ENCODE measurements at places on chromosomes 2 and 18.
A peak's percentile ranks its signal among the peaks of the same experiment; 100 is the strongest.

DNA sequence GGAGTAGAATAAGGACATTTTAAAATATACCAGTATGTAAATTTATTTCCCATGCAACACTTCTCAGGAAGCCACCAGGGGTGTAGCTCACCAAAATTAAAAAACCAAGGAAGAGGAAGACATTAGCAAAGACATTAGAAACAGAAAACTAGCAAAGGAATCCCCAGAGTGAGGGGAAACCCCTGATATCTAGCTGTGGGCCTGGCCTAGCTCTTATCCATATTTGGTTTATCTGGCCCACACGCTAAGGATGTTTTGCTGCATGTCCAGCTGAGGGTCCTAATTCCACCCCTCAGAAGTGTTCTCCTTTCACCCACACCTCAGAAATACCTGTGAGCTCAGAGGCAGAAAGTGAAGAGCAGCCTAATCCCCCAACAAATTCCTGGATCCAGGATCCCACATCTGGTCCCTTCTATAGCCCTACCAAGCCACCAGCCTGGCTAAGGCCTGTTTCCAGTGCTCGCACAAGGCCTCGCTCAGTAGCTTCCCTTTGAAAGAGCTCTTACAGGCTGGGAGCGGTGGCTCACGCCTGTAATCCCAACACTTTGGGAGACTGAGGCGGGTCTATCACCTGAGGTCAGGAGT, 17.4 kb downstream of the OSBPL1A start:
- no peak for DNase-seq

DNA sequence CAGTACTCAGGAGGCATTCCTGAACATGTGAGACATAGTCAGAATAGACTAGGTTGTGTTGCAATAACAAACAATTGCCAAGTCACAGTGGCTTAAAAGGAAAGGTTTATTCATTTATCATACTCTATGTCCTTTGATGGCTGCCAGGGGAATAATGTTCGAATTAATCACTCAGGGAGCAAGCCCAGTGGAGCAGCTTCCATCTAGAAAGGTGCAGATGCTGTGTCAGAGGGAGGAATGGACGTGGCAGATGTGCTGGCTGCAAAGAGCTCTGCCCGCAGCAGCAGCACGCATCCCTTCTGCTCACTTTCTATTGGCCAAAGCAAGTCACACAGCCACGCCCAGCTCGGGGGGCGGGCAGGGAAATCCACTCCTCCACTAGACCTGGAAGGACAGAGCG, 105.9 kb upstream of the AQP4 start:
- no peak for DNase-seq

GRCh38 chr2:109446278-109447131, 167.3 kb downstream of the SEPTIN10 start:
- no peak for DNase-seq

DNA sequence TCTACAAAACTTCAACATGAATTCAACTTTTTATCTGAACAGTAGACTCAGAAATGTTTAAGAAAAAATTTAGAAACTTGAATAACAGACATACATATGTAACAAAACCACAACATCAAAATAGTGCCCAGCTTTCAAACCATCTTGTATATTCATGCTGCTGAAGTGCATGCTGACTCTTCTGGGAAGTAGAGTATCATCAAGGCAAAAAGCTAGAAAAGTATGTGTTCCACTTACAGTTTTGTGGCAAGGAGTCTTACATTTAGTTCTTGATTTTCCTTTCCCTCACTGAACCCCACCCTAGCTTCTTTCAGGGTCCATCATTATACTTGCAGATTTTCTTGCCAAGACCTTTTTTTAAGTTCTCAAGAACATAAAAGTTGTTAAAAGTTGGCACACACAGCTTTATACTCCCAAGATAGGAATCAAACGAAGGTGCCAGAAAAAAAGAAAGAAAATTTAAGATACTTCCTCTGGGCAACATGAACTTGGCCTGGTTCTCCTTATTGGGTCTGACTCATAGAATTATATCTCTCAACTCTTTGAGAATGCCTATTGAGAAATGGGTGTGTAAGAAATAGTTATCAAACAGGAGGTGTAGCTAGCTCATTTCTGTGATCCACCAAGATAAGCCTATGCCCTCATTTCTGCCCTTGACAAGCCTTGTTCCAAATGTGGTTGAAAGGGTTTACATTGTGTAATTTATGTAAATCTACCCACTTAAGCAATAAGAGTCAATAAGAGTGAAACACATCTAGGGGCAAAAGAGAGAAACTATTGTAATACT, 667.6 kb upstream of the ACVR2A start:
- no peak for DNase-seq

GRCh38 chr2:229090225-229090624, 180.9 kb downstream of the PID1 start:
- DNase-seq = no peak

- DNase-seq = no peak
Observed at GRCh38 chr2:1993711-1994682, 249.7 kb upstream of the PXDN start.

- no peak for DNase-seq
Observed at GRCh38 chr2:42171396-42171980, 2.3 kb downstream of the EML4 start.

- DNase-seq = no peak
Observed at GRCh38 chr18:45686891-45687611, 36.9 kb upstream of the SLC14A1 start.

- no peak for DNase-seq
Observed at GRCh38 chr2:143231254-143231645, 102.0 kb downstream of the ARHGAP15 start.

GRCh38 chr18:8962192-8962779, 140.2 kb upstream of the NDUFV2 start:
- DNase-seq = no peak

GRCh38 chr2:178770518-178770917, 36.7 kb downstream of the TTN start:
- no peak for DNase-seq

DNA sequence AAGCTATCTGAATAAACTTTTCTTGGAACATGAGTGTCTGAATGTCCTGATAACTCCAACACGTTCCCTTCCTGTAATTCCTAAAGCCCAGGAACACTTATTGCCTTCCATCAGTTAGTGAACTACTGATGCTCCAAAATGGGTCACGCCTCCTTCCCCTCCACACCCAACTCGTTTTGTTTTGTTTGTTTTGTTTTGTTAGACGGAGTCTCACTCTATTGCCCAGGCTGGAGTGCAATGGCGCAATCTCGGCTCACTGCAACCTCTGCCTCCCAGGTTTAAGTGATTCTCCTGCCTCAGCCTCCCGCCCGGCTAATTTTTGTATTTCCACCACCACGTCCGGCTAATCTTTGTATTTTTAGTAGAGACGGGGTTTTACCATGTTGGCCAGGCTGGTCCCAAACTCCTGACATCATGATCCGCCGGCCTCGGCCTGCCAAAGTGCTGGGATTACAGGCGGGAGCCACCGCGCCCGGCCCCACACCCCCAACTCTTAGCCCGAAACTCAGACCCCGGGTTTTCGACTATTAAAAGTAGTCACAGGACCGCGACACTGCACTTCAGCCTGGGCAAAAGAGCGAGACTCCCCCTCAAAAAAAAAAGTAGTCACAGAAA, 774 bp downstream of the IER3IP1 start:
- no peak for DNase-seq

DNA sequence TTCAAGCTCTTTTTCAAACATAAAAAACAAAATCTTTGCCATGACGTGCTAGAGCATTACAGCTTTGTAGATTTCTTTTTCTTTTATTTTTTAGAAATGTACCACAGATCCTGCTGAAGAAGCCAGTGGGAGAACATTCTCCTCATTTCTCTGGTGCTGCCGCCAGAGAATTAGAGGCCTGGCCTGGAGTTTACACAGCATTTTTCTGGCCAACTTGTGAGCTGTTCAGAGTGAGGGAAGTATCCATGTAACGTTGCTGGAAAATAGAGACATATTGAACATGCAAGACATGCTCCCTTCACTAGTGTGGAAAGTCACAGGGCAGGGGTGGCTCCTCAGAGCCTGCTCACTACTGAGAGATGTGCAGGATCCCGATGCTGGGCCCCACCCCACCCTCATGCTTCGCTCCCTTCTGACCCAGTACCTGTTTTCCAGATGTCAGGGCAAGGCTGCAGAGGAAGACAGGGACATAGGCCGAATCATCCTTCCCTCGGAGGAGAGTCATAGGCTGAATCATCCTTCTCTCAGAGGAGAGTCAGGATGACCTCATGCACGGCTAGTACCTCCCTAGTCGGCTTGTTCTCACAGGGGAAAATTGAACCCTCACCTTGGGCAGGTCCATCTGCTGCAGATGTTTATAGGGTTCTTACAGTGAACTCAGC, 298.5 kb downstream of the INSIG2 start:
- DNase-seq = no peak

DNA sequence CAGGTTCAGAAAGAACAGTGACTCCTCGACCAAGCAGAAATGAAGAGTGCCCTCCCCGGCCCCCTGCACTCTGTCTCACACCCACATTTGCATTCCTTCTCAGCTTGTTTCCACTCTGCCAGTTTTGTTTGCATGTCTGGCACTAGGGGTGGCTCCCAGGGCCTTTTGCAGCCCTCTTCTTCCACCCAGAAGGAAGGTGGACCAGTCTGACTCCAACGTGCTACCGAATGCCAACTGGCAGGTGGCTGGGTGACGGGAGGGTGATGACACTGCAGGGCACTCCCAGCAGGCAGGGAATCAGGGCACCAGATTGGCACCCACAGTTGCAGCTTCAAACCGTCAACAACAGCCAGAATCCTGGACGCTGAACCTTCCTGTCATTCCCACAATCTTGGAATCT, 371.1 kb downstream of the TXNL1 start:
- no peak for DNase-seq

GRCh38 chr18:51157215-51157614, 40.3 kb downstream of the MEX3C start:
- DNase-seq = no peak

GRCh38 chr18:22186484-22186971, 17.1 kb downstream of the GATA6 start:
- no peak for DNase-seq

- no peak for DNase-seq
Observed at GRCh38 chr2:164560902-164561301, 60.4 kb downstream of the GRB14 start.

- no peak for DNase-seq
Observed at GRCh38 chr18:7678389-7678788, 111.3 kb downstream of the PTPRM start.

DNA sequence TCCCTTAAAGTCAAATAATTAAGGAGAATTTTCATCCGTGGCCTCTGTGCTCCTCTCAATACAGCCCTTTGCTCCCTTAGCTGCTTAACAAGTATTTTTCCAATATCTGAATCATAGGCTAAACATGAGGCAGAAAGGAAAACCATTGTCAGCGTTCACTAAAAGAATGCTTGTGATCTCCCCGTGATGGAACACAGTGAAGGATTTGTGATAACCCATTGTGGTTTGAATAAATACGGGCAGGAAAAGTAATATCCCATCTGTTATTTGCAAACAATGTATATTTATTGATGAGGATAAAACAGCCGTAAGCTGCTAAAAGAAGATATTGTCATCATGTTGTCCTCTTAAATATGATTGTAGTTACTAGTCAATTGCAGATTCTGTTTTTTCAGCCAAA, 258.1 kb downstream of the NAPG start:
- DNase-seq = no peak

- no peak for DNase-seq
Observed at GRCh38 chr2:149490296-149490695, 97.3 kb downstream of the MMADHC start.

DNA sequence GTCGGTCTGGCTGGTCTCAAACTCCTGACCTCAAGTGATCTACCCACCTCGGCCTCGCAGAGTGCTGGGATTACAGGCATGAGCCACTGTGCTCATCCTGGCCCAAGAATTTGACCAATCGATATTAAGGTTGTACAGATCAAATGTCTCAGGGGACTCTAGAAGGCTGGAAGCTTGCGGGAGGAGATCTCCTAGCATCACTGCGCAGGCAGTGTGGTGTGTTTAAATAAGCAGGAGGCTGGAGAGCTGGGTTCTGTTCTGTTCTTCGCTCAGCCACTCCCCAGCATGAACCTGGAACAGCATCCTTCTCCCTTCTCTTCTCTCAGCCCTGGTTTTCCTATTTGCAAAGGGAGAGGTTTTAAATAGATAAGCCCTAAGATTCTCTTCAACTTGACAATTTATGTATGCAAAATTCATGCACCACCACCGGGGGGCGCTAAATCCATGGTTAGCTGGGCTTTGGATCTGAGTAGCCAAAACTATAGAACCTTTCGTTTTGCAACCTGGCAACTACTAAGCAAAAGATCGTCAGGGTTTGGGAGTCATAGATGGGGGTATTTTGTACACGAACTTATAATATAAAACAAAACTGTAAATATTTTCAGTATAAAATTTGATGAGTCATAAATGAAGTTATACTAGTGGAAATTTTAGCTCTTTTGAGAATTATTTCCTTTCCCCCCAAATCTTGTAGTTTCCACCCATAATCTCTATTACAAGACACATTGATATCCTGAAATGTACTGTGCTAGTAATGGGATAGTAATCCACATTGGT, 60.6 kb downstream of the SLC16A14 start:
- DNase-seq = peak; percentile 78

- no peak for DNase-seq
Observed at GRCh38 chr2:120313695-120314615, 32.0 kb upstream of the INHBB start.

DNA sequence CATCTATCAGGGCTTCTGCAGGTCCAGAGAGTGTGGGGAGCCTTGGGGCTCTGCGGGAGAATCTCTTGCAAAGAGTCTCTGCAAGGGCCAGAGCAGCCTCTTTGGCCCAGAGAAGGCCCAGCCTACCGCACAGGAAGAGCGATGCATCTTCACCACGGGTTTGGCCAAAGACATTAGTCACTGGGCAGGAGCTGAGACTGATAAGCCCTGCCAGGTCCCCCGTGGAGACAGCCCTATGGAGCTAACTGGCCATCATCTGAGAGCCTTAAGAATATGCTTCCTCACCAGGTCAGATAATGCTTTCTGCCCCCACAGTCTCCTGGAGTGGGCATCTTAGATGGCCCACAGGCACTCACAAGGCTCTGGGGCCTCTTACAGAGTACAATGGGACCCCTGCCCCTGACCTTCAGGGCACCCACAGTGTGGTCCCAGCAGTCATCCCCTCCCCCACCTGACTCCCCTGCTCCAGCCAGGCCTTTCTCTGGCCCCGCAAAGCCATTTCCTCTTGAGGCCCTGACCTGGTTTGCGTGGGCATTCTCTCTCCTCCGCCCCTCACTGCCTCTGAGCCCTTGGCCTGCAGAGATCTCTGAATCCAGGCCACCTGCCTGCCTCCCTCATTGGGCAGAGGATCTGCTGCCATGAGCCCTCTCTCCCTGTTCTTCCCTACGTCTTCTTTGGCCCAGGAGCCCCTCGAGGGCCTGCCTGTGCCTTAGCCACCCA, 31.9 kb upstream of the MAPRE3 start:
- no peak for DNase-seq

GRCh38 chr2:17518212-17519154, at the start of gene RAD51AP2:
TSS of gene RAD51AP2 (minus strand) at chr2:17518440. CDS start at chr2:17518415, 25 bp downstream.
- no peak for DNase-seq

Data from stimulated activated CD8-positive, alpha-beta memory T cell treated with anti-CD3 and anti-CD28 coated beads, Interleukin-15, amount 100 ng/mL, for 24 hours (primary cell).